ENCODE measurements at places on chromosomes 2 and 18.

GRCh38 chr2:179235463-179236108 lies 29.0 kb downstream of the SESTD1 start:
- no peak for DNase-seq

- DNase-seq = peak; percentile 89
These were observed 122.7 kb downstream of the COL6A3 start for GRCh38 chr2:237291138-237291792.

- DNase-seq = no peak
These were observed 153.6 kb upstream of the KLF7 start for GRCh38 chr2:207319316-207319715.

DNA sequence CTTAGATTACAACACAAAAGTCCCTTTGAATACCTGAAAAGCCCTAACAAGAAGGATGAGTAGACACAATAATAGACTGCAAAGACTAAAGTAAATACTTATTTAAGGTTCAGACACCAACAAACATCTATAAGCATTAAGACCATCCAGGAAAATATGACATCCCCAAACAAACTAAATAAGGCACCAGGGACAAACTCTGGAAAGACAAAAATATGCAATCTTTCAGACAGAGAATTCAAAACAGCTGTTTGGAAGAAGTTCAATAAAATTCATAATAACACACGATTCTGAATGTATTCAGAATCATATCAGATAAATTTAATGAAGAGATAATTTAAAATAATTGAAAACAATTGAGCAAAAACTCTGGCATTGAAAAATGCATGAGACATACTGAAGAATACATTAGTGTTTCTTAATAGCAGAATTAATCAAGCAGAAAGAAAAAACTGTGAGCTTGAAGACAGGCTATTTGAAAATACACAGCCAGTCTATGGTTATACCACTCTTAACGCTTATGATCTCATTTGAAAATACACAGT lies 1388.8 kb downstream of the DSC3 start:
- DNase-seq = no peak

DNA sequence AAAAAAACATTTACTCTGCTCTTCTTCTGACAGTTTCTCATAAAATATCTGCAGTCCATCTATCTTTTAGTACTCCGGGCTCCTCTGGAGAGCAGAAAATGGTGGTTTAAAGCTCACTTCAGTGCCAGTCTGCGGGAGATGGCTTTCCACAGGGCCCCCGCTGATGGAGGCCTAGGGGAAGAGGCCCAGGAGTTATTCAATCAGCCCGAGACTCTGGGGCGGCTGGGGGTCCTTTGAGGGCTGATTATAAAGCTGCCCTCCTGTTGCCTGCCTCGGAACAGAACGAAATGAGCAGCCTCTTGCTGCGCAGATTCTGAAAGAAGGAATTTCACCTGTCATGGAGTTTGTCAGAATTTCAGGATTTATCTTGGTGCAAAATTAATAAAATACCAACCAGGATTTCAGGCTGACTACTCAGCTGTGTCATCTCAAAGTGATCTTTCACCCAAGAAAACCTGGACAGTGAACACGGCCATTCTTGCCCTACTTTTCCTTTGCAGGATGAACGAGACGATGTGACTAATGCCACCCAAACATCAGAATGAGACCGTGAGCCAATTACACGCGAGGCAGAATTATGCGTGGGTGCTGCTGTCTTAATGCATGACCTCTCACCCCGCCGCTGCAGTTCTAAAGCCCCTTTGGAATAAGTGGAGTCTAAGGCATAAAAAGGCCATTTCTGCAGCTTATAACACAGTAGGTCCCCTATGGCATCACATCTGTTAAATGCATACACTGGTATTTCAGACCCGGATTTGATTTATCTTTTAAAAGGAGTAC lies 273.8 kb downstream of the ZNF521 start:
- no peak for DNase-seq

DNA sequence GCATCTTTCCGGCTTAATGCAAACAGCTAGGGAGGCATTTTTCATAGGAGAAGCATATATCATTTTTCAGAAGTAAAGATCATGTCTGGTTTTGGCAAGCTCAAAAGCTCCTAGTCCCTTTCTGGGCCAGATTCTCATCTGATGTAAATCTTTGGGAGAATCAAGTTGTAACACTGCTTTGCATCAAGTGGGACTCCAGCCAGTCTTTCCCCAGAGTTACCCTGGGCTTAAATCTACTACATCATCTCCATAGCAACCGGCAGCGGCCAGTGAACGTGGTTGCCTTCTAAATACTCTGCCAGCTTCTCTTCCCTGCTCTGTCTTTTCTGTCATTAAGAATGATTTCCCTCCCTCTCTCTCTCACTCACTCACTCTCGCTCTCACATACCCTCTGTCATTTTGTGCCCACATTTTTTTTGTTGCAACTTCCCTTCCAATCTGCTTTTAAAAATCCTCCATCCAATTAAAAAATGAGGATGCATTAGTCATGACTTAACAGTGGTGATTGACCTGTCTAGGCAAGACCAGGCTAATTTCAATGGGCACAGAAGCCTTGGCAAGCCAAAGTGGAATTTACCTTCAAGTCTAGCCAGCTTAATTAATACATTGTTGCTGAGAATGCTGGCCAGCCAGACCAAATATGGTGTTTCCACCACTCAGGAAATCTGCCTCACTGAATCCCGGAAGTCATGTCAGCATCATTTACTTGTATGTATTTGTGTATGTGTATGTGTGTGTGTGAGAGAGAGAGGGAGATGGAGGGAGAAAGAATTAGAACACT lies 93.0 kb downstream of the NRP2 start:
- no peak for DNase-seq

All from HCT116 (cell line).